ENCODE measurements at places on chromosomes 1 and 21.
A peak's percentile ranks its signal among the peaks of the same experiment; 100 is the strongest.

DNA sequence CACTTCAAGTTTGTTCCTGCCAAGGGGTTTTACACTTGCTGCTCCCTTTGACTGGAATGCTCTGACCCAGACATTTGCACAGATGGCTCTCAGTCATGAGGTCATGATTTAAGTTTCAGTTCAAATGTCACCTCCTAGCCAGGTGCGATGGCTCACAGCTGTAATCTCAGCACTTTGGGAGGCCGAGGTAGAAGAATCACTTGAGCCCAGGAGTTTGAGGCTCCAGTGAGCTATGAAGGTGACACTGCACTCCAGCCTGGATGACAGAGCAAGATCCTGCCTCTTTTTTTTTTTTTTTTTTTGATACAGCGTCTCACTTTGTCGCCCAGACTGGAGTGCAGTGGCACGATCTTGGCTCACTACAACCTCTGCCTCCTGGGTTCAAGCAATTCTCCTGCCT lies 4.5 kb upstream of the ZMYM4 start:
- DNase-seq = no peak

GRCh38 chr1:110203021-110203661 lies 7.0 kb upstream of the KCNC4 start:
- DNase-seq = peak; percentile 40

GRCh38 chr1:70674941-70675685 lies 264.0 kb downstream of the CTH start:
- DNase-seq = no peak

DNA sequence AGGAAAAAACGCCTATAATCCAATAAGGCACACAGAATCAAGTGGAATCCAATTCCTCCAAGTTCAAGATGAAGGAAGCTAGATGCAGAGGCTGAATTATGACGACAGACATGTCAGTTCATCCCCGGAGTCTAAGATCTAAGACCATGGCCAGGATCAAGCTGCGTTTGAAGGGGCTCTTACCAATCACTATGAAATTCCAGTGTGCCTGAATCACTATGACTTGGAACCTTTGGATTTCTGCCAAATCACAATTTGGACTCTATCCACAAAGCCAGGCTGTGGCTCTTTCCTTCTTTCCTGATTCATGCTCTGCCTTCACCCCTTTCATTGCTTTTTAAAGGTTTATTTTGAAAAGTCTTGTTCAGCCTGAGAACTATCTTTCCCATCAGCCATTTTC lies 17.1 kb downstream of the OLIG2 start:
- DNase-seq = peak; percentile 45

Measured in A549 (cell line).